GM04504 (cell line): ENCODE measurements at places on chromosomes 1 and 21.

DNA sequence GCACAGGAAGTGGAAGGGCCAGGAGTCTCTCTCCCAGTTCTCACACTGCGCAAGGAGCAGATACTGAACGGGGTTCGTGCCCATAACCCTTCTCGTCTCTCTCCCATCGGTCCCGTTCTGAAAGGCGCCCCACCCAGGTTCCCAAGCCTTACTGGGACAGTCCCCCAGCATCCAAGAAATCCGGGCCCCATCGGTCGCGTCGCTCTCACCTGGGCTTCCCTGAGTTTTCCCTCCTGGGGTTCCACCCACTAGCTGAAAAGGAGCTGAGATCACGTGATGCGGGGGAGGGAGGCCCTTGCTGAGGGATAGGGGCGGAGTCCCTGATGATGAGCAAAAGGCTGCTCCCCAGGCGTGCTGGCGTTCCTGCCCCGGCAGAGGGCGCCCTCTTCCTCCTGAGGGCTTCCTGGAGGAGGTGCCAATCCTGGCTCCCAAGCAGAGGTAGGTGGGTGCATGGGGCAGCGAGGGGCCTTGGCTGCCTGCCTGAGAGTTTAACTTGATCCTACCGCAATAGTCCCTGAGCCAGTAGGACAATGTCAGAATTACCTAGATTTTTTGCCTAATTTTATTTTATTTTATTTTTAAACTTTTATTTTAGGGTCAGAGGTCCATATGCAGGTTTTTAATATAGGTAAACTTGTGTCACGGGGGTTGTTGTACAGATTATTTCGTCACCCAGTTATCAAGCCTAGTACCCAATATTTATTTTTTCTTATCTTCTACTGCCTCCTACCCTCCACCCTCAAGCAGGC is at the start of gene SPOCD1:
SPOCD1 (minus strand) TSS at position 271 of the 749 bp plus-strand sequence. CDS start 689 bp downstream, outside the sequence.
- peak; percentile 54 for DNase-seq

DNA sequence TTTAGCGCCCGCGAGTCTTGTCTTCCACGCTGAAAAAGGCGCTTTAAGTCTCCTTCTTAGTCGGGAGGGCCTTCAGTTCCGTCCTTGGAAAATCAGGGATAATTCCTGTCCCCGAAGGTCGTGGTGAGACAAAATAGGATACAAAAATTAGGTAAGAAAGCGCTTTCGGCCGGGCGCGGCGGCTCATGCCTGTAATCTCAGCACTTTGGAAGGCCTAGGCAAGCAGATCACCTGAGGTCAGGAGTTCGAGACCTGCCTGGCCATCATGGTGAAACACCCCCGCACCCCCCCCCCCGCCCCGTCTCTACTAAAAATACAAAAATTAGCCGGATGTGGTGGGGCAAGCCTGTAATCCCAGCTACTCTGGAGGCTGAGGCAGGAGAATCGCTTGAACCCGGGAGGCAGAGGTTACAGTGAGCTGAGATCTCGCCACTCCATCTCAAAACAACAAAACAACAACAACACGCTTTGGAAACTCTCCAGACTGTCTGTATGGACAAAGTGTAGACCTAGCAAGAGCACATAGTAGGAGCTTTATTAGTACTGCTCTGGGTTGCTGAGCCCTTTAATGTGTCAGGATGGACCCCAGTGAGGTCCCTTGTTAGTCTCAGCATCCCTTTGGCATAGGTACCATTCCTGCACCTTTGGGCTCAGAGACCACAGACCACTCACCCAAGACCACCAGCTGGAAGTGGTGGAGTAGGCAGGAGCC is 790 bp upstream of the TMEM54 start:
- no peak for DNase-seq

GRCh38 chr1:230102472-230102871 is 35.4 kb downstream of the GALNT2 start:
- DNase-seq, result no peak

GRCh38 chr1:233518344-233518743 is 95.6 kb upstream of the KCNK1 start:
- DNase-seq, result no peak

DNA sequence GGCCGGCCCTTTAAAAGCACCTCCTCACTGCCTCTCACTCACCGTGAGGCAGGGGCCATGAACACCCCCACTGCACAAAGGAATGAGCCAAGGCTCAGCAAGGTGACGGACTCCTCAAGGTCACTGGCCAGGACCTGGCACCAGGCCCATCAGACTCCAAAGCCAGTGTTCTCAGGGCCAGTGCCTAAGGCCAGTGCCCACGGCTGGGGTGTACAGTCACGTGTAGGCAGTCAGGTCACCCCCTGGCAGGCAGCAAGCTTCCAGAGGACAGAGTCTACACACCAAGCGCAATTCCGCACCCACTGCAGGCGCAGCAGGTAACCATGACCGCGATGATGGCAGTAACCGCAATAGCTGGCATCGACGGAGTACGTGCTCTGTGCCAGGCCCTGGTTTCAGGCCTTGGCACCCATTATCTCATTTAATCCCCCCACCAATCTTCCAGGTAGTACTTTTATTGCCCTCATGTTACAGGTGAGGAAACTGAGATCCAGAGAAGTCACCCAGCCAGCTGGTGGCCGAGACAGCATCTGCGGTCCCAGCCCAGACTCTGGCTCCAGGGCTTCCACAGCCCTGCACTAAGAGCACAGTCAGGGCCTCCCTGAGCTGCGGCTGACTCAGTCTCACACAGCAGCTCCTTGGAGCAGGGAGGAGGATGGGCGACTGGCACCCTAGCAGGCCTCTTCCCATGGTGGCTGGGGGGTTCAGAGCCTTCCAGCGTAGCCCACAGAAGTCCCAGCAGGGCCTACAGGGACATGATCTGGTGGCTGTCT is 27.0 kb downstream of the RAP1GAP start:
- no peak for DNase-seq

- no peak for DNase-seq
Measured at GRCh38 chr1:57163325-57163724, 197.5 kb upstream of the C8B start.

DNA sequence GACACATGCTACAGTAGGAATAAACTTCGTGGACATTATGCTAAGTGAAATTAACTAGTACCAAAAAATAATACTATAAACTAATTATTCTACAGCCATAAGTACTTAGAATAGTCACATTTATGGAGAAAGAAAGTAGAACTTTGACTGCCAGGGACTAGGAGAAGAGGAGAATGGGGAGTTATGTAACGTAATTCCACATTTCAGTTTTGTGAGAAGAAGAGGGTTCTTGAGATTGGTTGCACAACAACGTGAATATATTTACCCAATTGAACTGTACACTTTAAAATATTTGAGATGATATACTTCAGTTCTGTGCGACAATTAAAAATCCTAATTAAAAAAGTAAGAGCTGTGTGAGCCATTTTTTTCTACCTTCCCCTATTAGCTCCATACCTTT is 1412.9 kb downstream of the PLA2G4A start:
- no peak for DNase-seq

GRCh38 chr1:40353082-40353481 is 20.4 kb upstream of the SMAP2 start:
- no peak for DNase-seq

DNA sequence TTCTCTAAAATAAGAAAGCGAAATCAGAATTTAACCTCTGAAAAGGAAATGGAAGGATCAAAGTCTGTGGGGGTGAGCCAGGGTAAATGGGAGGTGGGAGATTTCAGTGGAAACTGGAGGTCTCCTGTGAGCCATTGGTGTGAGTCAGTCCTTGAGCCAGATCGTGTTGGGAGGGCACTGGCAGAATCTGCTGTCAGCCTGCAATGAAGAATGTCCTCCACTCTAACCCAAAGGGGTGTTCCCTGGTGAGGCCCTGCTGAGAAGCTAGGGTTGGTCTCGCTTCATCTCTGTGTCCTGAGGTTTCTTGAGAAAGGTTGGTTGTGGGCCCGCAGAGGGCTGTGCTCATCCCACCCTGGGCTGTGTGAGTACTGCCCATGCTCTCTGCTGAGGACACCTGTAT is 2.4 kb downstream of the QSOX1 start:
- no peak for DNase-seq

- DNase-seq, result no peak
Measured at GRCh38 chr21:15701830-15702229, 28.0 kb upstream of the USP25 start.

DNA sequence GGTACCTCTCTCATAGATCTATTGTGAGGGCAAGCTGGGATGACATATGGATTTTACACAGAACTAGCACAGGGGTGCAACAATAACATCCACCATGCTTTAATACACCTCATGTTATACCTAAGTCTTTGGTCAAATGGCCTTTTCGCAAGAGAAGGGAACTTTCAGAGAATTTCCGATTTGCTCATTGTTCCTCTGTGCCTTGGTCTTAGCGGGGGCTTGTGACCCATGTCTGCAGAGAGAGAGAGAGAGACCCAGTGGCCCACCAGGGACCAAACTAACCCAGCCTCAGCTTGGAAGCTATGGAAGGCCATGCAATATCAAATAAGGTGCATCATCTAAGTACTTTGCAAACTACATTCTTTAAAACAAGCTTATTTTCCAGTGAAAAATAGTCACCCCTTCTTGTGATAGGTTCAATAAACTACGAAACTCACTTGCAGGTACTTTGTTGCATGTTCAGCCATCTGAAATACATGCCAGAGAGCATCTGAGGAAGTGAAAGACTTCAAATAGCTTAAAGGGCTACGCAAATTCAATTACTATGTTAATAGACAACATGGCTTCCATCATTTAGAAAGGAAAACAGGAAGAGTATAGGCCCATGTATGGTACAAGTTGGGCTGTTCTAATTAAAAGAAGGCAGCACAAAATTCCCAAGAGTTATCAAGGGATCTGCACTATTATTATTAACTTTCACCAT is 100.7 kb downstream of the KCNN3 start:
- DNase-seq, result no peak

DNA sequence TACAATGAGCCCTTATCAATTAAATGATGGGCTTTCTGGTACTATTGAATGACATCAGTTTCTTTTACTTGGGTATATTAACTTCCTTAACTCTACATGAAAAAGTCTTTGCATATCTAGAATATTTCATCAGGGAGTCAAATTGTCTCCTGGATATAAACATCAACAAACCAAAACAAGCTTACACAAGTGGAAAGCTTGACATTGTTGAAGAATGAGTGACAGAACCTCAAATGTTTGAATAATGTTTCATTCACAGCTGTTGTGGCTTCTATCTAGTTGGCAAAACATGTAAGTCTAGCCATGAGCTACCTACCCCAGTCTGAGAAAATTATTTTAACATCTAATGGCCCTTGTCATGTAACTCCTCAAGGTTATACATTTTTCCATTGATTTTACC is 604.8 kb upstream of the ADAMTS5 start:
- DNase-seq, result peak; percentile 65

- DNase-seq, result no peak
Measured at GRCh38 chr1:174953285-174954072, 46.3 kb upstream of the CACYBP start.

- DNase-seq, result no peak
Measured at GRCh38 chr1:154710106-154710505, 102.1 kb upstream of the ADAR start.

- DNase-seq, result no peak
Measured at GRCh38 chr1:221946768-221947167, 204.9 kb upstream of the DUSP10 start.

DNA sequence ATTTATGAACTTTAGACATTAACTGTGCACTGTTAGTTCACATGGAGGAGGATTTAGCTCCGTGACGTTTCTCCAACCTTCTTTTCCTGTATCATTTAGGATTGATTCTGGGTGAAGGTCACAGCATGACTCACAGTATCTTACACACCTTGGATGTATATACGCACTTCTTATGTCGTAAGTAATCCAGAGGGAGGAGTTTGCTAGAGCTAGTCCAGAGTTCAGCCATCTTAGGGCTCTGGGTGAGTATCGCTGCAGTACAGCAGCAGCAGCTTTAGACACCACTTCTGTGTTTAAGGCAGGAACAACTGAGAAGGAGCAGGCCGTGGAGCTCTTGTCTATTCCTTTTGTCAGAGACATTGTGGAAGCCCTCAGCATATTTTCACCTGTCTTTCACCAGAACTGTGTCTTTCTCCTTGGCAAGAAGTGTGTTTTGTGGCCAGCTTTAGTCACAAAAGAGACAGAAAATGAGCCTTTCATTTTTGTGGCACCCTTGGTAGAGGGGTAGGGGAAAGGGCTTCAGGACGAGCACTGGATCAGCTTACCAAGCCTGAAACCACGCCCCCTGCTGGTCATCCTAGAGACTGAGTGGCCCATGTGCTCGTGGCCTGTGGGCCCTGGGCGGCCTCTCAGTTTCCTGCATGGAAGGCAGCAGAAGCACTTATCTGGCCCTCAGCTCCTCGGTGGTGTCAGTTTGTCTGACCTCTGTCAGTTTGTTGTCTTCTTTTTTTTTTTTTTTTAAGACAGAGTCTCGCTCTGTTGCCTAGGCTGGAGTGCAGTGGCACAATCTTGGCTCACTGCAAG is 64.0 kb downstream of the ADARB1 start:
- DNase-seq, result no peak

- DNase-seq, result no peak
Measured at GRCh38 chr1:224689374-224689773, 73.3 kb downstream of the CNIH3 start.

DNA sequence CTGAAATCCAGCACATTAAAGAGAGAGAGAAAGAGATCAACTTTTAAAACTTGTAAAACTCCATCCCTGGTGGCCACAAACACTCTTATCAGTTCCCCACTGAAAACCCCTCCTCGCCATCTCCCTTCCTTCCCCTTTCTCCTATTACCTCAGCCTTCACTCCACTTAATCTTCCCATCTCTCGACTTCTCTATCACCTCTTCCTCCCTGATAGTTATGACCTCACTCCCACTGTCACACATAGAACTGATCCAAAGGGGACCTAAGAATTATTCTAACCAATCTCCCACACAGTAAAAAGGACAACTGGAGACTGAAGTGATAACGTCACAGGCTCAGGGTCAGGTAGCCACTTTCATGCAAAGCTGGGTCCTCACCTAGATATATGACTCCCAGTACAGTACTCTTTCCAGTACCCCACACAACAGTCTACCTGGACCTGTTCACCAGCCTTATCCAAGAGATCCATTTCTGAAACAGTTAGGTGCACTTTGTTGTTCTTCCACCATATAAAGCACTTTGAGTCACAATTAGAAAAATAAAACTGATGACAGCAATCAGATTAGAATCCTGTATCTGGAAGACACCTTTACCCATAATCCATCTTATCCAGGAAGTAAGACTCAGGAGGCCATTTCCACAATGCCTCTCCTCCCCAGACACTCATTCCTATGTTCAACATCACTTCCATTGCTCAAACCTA is 324.8 kb downstream of the SMYD3 start:
- DNase-seq, result no peak

DNA sequence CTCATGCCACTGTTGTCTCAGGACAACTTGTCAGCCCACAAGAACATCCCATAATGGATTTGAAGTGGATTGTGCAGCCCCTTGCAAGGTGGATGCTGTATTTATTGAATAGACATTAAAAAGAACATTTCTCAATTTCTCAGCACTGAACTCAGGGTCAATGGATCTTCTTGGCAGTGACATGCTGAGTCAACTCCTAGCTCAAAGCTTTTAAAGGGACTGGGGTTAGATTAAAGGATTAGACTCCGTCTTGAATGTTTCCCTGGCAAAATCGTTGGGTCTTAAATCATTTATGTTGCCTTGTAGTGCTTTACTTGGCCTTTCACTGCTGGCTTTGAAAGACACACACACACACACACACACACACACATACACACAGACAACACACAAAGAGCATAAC is 221.6 kb upstream of the PBX1 start:
- no peak for DNase-seq
